Left renal cortex interstitium (tissue), 4 donors: ENCODE measurements at places on chromosomes 12 and 14. TPM values are rescaled to one million over a fixed set of nuclear protein-coding genes. Genes with fewer than 3 reads are reported as not detected.

- no peak for DNase-seq
Observed at GRCh38 chr12:84594157-84594556, 318.4 kb downstream of the SLC6A15 start.

GRCh38 chr12:67892259-67893021 is 96.8 kb upstream of the IFNG-AS1 start:
- DNase-seq: no peak

- DNase-seq: no peak
Observed at GRCh38 chr12:15688202-15688736, 100.9 kb downstream of the EPS8 start.

GRCh38 chr12:97375310-97375709 is 87.3 kb upstream of the RMST start:
- no peak for DNase-seq

DNA sequence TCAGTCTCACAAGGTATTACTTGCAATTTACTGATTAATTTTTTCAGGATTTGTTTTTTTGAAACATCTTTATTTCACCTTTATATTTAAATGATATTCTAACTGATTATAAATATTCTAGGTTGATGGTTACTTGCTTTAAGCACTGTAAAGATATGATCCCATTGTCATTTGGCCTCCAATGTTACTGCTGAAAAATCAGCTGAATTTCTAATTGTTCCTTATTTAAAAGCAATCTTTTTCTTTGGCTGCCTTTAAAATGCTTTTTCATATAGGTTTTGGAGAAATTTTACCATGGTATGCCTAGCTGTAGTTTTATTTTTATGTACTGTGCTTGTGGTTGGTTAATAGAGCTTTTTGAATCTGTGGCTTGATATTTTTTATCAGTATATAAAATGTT is 275.6 kb upstream of the PPFIA2 start:
- DNase-seq: no peak

DNA sequence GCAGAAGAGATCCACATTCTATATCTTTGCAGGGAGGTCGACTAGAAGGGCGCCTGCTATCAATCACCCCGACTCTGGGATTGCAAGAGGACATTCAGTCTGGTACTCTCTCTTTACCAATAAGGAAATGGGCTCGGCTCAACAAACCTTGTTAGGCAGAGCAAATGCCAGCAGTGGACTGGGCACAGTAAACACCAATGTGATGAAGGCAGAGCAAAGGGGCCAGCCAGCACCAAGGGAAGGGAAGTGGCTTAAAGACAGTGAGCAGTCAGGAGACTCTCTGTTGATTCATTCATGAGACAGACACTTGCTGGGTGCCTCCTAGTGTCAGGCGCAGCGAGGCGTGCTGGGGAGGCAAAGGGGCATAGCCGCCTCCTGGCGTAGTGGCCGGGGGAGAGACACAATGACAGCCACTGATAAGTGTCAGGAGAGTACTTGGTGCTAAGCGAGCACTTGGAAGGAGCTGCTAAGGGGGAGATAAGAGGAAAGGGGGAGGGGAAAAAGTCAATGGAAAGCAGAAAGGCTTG is 34.1 kb downstream of the TMCC3 start:
- no peak for DNase-seq

DNA sequence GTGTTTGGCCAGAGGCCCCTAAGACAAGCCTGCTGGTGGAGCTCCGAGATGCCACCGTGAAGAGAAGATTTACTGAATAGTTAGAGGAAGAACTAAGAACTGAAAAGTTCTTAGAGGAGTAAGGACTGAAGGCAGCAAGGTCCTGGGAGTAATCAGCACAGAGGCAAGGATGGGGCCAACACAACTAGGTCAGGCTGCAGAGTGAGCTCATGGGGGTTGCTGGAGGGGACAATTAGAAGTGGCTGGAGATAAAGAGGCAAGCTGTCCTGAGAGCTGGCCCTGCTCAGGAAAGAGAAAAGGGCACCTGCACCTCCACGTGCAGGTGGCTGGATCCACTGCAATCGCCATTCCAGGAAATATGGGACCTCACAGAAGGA is 52.7 kb downstream of the NFKBIA start:
- no peak for DNase-seq

DNA sequence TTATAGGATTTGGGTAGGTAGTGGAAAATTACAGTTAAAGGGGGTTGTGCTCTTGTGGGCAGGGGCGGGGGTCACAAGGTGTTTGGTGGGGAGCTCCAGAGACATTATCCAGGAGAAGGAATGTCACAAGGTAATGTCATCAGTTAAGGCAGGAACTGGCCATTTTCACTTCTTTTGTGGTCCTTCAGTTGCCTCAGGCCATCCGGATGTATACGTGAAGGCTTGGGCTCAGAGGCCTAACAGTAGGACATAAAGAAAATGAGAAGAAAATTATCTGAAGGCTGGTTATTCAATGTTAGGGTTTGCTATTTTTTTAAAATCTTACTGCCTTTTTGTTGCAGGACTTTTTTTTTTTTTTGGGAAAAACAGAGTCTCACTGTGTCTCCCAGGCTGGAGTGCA is 2.5 kb upstream of the PSEN1 start:
- DNase-seq: no peak

ARHGDIB gene
- polyA plus RNA-seq: 46.6 TPM

GRCh38 chr12:99235381-99235780 is 412.2 kb upstream of the GARIN6 start:
- no peak for DNase-seq

FAM222A gene
- 6.8 TPM for polyA plus RNA-seq

- DNase-seq: no peak
Observed at GRCh38 chr12:106098691-106099200, 40.0 kb downstream of the NUAK1 start.

DNA sequence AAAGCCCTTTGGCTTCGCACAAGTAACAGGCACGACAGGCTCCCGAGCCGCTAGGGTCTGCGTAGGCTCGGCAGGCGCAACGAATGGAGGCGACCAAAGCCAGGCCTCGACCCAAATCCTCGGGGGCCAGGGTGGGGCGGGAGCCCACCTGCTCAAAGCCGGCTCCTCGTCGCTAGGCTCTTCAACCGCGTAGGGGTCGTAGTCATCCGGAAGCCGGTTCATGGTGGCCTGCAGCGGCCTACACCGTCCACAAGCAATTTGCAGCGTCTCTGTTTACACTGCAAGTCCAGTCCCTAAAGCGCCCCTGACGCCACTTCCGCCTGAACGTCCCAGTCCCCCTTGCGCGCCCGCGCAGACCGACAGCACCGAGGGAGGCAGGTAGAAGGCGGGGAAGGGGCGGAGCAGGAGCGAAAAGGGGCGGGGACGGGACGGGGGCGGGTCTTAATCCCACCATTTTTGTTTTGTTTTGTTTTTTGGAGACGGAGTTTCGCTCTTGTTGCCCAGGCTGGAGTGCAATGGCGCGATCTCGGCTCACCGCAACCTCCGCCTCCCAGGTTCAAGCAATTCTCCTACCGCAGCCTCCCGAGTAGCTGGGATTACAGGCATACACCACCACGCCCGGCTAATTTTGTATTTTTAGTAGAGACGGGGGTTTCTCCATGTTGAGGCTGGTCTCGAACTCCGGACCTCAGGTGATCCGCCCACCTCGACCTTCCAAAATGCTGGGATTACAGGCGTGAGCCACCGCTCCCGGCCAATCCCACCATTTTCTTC is at the start of gene EAPP:
Gene EAPP (minus strand): TSS at position 295 of the 774 bp plus-strand sequence. CDS start 73 bp downstream, at position 222.
- DNase-seq: peak; percentile 96

DNA sequence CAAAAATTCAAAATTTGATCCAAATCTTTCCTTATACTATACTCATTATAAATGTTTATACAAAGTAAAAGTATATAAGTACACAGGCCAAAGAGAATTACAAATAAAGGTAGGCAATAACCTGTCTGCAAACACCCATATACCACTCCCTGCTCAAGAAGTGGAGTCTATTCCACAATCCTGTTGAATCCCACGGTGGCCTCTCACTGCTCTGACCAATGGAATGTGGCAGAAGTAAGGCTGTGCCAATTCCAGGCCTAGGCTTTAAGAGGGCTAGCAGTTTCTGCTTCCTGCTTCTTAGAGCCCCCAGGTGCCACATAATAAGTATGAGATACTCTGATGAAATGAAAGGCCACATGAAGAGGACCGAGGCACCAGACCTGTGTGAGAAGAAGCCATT is 79.8 kb upstream of the CFL2 start:
- no peak for DNase-seq

- DNase-seq: peak; percentile 31
Observed at GRCh38 chr12:92363295-92364146, 217.9 kb upstream of the BTG1 start.

DNA sequence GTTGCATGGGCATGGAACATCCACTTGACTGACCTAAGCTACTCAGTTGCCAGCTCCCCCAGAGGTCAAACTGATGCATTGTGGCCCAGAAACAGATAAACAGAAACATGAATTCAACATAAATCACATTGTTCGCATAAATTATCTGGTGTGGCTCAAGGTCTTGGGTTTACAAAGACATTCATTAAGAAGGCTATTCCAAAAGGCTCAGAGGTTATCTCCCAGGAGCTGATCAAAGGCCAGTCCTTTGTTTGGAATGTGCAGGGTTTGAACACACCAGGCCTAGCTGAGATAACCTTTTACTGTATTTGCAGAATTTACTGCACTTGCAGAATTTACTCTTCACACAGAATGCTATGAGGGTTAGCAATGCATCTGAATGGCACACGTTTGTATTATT is 96.4 kb upstream of the DCD start:
- DNase-seq: no peak

GRCh38 chr12:1022032-1022970 is 31.3 kb downstream of the ERC1 start:
- no peak for DNase-seq

SIX4 gene
- polyA plus RNA-seq: 6.5 TPM

TPPP2 gene
- polyA plus RNA-seq: 3.6 TPM

EVL gene
- 127 TPM for polyA plus RNA-seq

DNA sequence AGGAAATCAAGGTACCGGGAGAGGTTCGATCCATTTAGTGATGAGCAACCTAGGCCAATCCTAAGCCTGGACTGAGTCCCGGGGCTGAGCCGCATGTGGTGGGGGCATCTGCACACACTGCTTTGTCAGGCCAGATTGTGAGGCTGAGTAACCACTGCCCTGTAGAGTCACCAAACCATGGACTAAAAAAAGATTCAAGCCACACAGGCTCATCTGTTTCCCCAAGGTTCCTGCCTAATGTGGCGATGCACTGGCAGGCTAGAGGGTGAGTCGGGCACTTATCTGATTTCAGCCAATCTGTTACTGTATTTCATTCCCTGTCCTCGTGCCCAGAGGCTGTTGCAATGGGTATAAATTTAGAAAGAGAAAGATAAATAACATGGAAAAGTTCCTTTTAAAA is 140.8 kb downstream of the TTC7B start:
- DNase-seq: no peak

DNA sequence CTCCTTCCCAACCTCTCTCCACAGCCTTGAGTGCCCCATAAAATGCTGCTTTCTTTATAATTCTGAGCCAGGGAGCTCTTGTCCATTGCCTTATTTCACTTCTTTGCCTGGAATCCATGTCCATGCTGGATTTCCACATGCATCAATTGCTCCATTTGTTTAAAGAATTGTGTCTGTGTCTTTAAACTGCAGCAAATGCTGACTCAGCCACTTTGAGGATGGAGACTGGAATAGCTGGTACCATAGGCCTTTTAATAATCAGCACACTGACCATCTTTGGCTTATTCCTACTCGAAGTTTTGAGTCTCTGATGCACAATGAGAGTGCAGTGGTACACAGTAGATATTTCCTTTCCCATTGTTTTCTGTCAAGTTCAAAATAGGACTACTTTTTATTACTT is 318.8 kb downstream of the LRIG3 start:
- DNase-seq: no peak

DNA sequence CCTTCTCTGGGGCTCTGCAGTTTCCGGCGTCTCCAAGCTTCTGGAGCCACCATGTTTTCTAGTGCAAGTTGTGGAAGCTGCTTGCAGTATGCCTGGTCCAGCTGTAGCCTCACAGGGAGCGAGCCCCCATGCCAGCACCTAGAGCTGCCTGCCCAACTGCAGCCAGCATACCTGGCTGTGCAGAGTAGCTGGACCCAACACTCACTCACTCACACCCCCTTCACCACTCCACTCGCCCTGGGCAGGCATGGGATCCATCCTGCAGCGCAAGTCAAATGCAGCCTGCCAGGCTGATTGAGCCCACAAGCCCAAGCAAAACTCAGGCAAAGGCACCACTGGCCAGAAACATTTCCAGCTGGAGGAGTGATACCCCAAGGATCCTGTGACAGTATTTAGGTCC is 797.3 kb downstream of the SLC16A7 start:
- DNase-seq: no peak

DNA sequence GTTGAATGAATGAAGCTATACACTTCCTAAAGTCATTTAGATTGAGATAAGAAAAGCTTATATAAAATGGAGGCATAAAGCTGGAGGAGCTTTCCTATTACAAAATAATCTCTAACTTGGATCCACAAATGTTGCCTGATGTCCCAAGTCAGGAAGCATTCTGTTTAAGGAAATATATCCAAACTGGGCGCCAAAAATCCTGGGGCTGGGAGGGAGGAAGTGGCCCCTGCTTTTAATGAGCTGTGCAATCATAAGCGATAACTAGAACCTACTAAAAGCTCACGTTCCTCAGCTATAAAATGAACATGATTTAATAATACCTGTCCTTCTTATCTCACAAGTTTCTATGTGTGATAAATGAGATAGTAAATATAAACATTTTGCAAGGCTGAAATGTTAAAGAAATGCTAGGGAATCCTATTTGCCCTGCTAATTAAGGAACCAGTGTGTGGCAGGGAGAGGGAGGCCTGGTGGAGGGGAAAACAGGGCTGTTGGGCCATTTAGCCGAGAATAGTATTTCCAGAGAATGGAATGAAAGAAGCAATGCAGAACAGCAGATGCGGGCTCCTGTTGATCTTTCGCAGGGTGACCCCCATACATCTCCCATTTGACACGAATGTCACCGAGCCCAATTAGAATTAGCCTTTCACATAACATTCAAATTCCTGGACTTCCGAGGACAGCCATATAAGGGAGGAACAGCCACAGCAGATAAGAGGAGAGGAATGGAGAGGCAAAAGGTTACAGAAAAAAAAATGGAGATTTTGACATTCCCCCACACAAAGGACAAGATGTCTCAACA is 25.9 kb downstream of the DUSP6 start:
- no peak for DNase-seq
